ENCODE measurements at places on chromosomes 1 and 21.

DNA sequence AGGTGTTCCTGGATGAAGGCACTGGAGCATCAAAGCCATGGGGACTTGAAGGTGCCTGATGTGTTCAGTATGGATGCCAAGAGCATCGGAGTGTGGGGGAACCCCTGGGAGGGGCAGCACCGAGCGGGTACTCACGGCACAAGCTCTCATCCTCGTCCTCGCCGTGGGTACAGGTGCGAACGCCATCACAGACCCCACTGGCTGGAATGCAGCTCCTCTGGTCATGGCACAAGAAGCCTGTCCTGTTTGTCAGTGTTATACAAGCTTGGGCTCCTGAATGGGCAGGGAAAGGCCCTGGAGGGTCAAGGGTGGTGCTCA lies 6.0 kb downstream of the LDLRAD1 start:
- DNase-seq: no peak

GRCh38 chr1:176987016-176987415 lies 177.5 kb downstream of the ASTN1 start:
- no peak for DNase-seq

- no peak for DNase-seq
Measured at GRCh38 chr1:27554759-27555699, 48.9 kb downstream of the AHDC1 start.

- no peak for DNase-seq
Measured at GRCh38 chr1:244157731-244158438, 106.8 kb downstream of the ZBTB18 start.

- no peak for DNase-seq
Measured at GRCh38 chr21:38852278-38852677, 46.5 kb downstream of the ETS2 start.

GRCh38 chr1:12617901-12618660 lies at the start of gene DHRS3:
TSS of gene DHRS3 (minus strand) at chr1:12618210. CDS start at chr1:12617348, 862 bp downstream.
- DNase-seq: peak; percentile 50

DNA sequence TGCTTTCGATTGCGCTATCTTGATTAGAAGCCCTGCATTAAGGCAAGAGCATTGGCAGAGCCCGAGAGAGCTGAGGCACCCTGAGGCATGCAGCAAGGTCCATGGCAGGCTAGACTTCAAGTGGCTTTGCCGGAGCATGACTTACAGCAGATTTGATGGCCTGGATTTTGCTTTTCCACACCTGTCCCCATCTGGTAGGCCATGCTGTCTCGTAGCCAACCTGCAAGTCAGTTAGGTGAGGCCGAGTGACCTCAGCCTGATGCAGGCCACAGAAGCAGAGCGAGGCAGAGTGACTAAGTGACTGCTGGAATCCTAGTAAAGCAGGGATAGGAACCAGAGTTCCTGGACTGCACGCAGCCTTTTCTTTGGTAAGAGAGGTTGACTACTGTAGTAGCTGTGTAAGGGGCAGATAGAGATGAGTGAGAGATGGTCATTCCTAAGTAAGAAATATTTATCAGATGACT lies 148.9 kb downstream of the PBX1 start:
- DNase-seq: no peak

DNA sequence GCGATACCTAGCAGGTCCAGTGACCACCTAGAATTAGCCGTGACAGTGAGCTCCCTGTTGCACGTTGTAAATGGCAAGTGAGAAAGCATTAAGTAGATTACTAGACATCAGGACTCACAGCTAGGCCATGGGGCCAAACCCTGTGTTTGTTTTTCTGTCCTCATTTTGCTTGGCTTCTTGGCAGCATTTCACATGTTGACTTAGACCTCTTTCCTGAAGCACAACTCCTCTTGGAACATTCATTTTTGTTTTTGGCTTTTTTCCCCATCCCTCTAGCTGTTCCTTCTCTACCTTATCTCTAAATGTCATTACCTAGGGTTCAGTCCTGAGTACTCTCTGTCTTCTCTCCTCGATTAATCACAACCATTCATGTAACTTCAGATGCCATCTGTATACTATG lies 16.9 kb upstream of the PTPN14 start:
- no peak for DNase-seq

- no peak for DNase-seq
Measured at GRCh38 chr1:62612770-62613169, 15.4 kb downstream of the ANGPTL3 start.

GRCh38 chr1:246455476-246455875 lies 51.6 kb downstream of the SMYD3 start:
- no peak for DNase-seq

DNA sequence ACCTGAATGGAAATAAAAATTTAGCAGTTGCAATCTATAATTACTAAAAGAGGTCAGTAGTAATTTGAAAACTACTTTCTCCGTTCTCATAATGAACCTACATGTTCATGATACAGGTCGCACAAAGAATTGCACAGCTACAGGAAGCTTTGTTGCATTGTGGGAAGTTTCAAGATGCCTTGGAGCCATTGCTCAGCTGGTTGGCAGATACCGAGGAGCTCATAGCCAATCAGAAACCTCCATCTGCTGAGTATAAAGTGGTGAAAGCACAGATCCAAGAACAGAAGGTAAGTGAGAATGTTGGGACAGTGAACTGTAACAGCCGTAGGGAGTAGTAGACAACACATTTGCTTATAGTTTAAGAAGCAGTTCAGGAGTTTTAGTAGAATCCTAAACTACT lies 68.8 kb upstream of the BMP8A start:
- no peak for DNase-seq

GRCh38 chr1:20682571-20683236 lies 21.5 kb upstream of the DDOST start:
- no peak for DNase-seq

GRCh38 chr1:161086457-161086856 lies 2.9 kb downstream of the NECTIN4 start:
- no peak for DNase-seq

DNA sequence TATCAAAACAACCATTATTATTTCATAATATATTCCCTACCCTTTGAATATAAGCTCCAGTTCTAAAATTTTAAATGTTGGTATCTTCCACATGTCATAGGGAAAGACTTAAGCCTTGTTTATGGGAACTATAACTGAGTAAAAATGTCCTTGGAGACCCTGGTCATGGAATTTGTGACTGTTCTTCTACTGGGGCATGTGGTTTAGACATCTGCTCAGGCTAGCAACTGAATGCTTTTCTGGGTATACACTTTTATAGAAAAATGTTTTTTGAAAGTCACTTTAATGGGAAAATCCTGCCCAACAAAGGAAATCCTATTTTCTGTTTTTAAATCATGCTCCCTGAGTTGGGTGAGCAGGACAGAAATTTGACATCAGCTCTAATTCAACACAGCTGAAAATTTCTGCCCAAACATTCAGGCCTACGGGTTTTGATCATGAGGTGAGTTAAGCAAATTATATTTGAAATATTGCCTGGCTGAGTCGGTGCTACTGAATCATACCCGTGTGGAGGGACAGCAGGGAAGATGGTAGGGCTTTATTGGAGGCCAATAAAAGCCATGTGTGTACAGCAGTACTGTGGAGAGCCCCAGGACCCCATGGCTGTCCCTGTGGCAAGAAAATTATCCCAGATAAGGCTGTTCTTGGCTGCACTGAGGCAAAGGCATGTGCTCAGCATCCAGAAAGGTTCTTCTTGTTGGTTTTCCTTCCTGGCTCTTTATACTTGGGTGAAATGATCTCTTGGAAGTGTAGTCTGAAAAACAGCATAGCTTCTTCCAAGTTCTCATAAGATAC lies 391.8 kb downstream of the DISC1 start:
- no peak for DNase-seq
